ENCODE measurements at places on chromosomes 5 and 9.

DNA sequence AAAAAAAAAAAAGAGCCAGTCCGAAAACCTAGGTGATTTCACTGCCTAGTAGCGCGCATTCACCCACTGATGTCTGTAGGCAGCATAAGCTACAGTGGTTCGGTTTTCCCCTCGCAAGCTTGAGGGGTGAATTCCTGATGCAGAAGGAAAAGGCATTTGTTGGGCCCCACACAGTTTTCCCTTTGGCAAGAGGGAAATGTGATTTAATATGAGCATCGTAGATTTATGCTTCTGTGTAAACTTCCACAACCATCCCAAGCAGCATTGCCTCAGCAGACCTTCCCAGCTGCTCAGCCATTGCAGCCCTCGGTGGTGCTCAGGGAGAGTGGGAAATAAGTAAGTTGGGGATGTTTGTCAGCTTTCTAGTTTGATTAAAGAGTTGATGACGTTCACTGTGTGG lies 231.5 kb upstream of the PPP1R2B start:
- no peak for DNase-seq

DNA sequence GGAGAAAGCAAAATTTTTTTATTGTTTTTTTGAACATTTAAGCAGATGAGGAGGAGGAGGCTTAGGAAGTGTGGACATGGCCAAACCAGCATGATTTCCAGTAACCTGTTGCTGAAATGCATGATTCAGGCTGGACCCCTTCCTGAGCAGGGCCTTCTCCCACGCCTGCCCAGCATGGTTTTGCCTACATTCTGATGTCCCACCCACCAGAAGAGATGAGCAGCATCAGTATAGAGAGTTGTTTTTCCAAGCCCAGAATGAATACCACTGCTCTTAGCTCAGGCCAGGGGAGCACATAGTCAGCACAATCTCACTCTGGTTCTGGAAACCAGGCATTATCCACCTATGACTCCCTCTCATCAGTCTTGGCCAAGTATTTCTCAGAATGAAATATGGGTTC lies 90.1 kb downstream of the PAPPA start:
- no peak for DNase-seq

DNA sequence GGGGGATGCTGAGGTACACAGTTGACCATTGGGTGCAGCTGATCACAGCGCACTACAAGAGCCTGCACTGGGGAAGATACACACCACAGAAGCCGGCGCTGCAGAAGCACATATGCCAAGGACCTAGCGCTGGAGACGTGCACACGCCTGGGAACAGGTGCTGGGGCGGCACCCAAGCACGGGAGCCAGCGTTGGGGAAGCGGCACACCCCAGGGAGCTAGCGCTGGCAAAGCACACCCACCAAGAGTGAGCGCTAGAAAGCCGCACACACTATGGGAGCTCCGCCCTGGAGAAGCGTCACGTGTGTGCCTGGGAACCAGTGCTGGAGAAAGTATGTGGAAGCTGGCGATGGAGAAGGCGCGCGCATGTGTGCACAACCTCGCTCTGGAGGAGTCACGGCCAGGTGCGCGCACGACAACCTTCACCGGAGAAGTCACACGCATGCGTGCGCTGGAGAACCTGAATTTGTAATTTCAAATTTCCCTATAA lies 4.5 kb downstream of the FANCC start:
- DNase-seq = no peak

DNA sequence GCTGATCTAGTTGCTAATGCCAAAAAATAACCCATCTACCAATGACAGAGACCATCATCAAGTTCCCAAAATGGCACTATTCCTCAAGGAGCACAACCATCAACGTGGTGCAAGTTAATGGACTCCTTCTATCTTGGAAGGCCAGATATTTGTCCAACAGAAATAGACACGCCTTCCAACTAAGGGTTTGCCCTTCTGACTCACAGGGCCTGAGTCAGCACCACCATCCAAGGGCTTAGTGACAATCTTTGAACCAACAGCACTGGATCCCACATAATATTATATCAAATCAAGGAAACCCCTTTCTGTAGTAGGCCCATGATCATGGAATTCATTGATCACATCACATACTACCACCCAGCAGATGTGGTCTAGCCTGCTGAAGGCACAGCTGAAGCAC lies 84.3 kb downstream of the MED27 start:
- no peak for DNase-seq

DNA sequence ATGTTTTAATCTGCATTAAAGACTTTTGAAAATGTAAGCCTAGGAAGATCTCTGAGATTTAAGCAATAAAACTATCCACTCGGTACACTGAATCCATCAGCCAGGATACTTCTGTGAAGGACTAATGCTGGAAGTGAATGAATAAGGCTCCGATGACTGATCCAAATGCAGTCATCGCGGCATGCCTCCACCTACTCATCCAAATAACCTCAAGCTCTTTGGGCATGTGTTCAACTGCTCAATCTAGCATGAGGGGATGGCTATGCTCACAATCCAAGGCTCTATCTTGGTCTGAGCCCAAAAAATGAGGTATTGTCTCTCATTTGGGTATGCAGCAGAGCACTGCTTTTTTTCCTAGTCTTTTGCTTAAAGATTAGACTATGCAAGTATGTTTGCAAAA lies 19.2 kb downstream of the MARCHF3 start:
- no peak for DNase-seq

DNA sequence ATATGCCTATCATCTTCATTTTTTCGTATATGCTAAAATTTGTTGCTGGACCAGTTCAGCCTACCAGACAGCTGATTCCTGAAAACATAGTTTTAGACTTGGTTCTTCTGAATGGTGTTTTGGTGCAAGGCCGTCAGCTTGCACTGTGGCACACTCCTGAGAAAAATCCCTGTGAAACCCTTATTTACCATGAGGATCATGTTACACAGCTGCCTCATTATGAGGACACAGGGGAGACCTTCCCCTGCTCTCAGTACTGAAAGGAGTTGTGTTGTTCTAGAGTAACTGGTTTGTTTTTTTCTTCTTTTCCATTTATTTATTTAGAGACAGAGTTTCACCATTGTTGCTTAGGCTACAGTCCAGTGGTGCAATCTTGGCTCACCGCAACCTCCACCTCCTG lies 37.6 kb downstream of the MAST4 start:
- no peak for DNase-seq

DNA sequence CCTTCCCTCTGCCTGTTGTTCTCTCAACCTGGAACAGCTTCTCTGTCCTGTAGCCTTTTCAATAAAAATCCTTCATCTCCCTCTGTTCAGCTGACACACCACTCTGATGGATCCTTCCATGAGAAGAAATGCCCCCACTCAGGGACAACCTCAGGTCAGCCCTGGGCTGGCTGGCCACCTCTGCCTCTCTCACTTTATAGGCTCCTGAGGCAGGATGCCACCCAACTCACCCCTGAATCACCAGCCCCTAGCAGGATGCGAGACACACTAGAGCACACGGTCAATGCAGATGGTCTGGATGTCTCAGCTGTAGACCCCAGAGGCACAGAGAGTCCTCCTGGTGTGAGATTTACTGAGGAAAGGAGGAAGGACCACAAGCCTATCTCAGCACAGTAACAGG lies 93.8 kb downstream of the GABBR2 start:
- no peak for DNase-seq

DNA sequence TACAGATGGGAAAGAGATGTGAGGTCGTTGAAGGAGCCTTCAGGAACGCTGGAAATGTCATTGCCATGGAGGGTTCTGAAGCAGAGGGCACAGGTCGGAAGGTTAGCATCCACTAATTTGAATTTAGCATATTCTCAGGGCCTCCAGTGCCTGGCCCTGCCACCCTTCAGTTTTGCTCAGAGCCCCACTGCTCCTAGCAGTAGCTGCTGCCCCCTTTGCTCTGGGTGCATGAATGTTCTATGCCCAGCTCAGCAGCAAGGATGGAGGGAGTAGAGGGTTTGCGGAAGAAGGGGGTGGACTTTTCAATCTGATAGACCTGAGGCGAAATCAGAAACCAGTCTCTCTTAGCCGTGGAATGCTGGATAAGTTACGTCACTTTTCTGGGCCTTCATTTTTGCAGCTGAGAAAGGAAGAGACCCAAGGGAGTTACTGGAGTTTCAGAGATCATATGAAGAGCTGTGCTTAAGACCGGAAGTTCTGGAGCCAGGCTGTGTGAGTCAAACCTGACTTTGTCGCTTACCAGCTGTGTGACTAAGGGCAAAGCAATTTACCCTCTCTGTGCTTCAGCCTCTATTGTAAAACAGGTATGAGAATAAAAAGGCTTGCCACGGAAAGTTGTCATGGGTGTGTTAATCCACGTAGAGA lies 133.2 kb upstream of the PANK3 start:
- DNase-seq = no peak

DNA sequence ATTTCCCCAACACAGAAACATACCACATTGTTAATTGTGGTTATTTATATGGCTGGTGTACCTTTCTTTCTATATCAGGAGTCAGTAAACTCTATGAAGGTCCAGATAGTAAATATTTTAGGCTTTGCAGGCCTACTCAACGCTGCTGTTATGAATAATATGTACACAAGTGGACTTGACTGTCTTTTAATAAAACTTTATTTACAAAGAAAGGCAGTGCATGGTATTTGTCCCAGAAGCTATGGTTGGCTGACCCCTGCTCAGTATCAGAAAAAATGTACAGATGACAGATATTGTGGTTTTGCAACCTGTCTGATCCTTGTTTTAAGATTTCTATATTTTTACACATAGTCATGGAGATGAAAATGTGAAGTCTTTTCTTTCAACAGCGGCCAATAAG lies 5.7 kb downstream of the MTRR start:
- DNase-seq = no peak

DNA sequence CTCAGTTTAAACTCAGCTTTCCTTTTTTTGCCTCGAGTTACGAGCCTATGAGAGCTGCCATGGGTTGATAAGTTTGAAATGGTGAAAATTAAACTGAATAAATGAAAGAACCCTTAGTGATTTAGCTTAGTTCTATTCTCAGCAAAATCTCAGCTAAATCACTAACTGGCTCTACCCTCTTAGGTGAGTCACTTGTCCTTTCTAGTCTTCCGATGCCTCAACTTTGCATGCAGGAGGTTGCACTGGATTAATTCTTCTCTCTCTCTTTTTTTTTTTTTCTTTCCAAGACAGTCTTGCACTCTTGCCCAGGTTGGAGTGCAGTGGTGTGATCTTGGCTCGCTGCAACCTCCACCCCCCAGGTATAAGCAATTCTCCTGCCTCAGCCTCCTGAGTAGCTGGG lies 83.9 kb downstream of the PAPPA start:
- no peak for DNase-seq

- DNase-seq = no peak
Measured at GRCh38 chr5:96855031-96855872, 21.0 kb upstream of the ERAP2 start.

GRCh38 chr9:76699971-76700370 lies 64.3 kb upstream of the PCA3 start:
- DNase-seq = no peak

DNA sequence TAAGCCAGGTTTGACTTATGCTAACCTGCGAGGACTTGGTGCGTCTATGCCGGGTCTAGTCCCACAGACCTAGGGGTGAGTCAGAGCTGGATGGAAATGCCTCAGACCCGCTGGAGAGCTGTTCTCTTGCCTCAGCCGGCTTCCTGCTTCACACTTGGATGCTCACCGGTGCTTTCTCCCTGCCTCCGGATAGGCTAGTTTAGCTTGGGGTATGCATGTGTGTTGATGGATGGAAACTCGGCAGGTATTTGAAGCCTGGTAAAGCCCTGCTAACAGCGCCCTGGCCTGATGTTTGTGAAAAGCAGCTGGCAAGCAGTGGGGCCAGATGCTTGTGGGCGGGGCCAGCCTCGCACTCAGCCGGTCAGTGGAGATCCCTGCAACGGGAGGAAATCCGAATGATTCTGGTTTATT lies 29.3 kb downstream of the PRRC2B start:
- no peak for DNase-seq
